Thymus (tissue), 14 donors: ENCODE measurements at places on chromosomes 3 and 15. TPM values are rescaled to one million over a fixed set of nuclear protein-coding genes. Genes with fewer than 3 reads are reported as not detected.

The FRG2C gene
- under 0.01 TPM for total RNA-seq

The KBTBD12 gene
- total RNA-seq = 0.42 TPM

The IMPDH2 gene
- 208 TPM for total RNA-seq

The MRAS gene
- 4.7 TPM for total RNA-seq

The ITIH3 gene
- total RNA-seq = 0.24 TPM

The MESP2 gene
- 0.19 TPM for total RNA-seq

The CPNE9 gene
- total RNA-seq = 0.14 TPM

DNA sequence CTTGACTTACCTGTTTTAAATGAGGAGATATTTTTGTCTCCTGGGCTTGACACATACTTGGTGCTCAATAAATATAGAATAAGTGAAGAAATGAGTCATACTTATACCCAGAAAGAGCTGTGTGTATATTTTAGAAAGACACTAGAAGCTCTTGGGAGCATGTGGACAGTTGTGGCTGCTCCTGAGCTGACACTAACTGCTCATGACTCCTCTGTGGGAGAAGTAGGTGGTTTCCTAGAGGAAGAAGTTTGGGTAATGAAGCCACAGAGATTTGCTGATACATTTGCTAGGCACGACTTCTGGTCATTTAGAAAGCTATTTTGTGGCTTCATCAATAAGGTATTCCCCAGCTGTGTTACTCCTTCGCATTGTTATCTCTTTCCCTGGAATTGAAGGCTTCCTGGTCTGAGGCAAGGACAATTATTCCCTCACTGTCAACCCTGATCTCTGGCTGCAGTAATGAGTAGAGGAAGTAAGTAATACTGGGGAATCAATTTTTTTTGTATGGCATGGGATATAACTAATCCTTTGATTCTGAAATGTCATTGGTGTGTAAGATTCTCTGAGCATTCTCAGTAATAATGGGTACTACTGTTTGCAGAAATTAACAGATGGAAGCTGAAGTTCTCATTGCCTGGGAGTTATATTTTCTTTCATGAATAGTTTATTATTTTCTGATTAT is 79.6 kb upstream of the DCBLD2 start:
- no peak for DNase-seq

GRCh38 chr3:189646853-189647542 is 15.8 kb downstream of the TP63 start:
- DNase-seq = no peak

DNA sequence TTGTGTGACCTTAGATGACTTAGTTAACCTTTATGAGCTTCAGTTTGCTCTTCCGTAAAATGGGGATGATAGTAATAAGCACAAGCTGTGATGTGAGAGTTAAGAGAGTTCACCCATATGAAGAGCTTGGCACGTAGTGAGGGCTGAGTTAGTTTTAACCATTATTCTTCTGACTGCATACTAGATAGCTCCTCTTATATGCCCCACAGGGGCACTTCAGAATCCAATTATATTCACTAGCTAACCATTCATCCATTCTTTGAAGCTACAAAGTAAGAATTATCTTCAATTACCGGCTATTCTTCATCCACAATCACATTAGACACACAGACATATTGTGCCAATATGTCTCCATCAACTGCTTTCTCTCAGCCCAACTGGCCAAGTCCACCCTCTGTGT is 159.0 kb upstream of the STT3B start:
- DNase-seq = no peak

GRCh38 chr15:98733098-98733497 is 84.8 kb downstream of the IGF1R start:
- DNase-seq = no peak

GRCh38 chr15:59208613-59209249 is 2.1 kb downstream of the LDHAL6B start:
- no peak for DNase-seq

GRCh38 chr3:155872904-155873646 is 2.6 kb downstream of the GMPS start:
- no peak for DNase-seq

GRCh38 chr3:17431484-17432045 is 310.9 kb downstream of the TBC1D5 start:
- DNase-seq = no peak

DNA sequence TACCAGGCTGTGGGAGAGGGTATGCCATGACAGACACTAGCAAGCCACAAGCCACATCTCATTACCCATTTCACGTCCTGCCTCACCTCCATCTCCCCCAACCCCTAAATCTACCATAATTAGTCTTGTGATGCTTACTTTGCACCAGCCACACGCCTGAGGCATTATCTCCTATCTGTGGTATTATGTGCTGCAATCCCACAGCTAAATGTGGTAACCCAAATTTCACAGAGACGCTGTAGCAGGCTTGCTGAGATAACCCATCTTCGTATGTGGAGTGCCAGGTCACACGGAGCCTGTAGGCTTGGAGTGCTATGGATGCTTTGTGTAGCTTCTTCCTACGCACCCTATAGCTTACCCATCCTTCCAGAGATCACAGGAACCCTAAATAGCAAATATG is 256.7 kb upstream of the KCNH8 start:
- DNase-seq = peak; percentile 94

DNA sequence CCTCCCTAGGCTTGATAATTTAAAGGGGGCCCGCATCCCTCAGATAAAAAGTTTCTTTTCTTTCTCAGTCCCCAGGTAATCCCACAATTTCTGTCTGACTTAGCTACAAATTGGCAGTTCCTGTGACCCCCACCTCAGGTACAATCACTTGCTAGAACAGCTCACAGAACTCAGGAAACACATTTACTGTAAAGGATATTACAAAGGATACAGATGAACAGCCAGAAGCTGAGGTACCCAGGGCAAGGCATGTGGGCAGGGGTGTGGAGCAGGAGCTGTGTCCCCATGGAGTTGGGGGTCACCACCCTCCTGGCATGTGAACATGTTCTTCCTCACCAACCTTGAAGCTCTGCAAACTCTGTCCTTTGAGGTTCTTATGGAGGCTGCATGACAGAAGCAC is 73.8 kb downstream of the CMTM8 start:
- DNase-seq = no peak

DNA sequence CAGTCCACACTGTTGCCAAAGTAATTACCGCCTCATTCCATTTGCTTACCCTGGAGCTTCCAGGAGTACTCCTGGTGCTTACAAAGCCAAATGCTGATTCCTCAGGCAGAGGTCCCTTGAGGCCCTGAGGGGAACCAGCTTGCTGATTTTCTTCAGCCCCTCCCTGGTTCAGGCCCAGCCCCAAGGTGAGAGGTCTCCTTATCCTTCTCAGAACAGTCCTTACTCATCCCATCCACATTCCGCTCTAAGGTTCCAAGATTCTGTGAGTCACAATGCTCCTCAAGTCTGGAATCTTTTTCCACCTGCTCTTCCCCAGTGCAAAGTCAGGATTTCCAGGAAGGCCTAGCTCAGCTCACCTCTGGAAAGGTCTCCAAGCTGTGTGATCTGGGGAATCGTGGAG is 1.8 kb upstream of the ATP10A start:
- no peak for DNase-seq
